Progenitor cell of endocrine pancreas (in vitro differentiated cells): ENCODE measurements at places on chromosomes 4 and X.

DNA sequence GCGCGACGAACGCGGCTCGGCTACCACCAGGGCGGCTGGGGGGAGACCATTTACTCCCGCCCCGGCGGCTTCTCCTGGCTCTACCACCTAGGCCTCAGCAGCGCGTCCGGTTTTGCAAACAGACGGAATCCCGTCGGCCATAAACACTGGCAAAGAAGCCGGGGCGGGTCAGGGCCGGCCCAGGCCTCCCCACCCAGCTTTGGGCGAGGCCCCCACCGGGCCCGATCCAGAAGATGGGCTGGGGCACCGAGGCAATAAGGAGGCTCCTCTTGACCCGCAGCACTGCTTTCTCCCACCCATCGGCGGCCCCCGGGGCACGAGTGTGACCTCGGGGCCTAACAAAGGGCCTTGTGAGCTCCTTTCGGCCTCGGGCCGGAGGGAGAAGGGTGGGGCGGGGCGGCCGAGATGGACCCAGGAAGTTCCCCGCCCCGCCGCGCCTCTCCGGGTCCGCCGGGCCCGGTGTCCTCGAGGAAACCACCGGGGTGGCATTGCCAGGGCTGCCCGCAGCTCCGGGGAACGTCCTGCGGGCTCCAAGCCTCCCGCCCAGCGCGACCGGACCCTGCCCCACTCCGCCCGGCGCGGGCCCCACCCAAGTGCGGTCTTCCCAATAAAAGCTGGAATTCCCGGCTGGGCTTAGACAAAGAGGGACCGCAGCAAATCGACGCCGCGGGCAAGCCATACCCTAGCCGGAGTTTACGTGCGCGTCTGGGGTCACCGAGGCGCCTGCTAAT lies 5.9 kb downstream of the BCOR start:
- DNase-seq, result no peak

DNA sequence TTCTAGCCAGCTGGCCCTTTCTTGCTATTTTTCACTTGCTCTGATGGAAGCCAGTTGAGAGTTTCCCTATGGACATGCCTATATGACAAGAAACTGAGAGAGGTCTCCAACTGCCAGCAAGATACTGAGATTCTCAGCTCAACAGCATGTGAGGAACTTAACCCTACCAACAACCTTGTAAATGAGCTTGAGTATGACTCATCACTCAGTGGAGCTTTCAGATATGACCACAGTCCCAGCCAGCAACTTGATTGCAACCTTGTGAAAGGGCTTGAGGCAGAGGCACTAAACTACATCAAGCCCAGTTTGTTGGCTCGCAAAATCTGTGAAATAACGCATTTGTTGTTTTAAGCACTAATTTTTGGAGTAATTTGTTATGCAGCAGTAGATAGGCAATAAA lies 175.8 kb downstream of the COMMD8 start:
- no peak for DNase-seq

DNA sequence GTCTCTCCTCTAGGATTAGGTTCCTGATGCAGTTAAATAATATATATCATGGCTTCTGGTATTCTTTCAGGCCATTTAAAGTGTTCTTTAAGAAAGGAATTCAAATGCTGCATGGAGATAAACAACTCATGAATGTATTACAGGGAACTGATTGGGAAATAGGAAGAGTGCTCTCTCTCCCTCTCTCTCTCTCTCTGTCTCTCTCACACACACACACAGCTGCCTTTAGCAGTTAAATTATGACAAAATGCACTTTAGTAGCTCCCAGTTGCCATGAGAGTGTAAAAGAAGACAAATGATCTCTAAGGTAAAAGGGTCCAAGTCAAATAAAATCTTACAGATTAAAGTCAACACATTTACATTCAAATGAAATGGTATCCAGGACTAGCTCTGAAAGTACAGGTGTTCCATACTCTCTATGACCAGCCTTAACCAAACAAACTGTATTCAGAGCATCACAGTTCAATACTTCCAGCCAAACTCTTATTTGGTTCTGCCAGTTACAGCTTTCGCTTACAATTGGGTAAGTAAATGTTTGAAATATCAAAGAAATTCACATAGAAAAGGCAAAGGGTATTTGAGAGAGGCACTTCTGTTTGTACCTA lies 94.7 kb upstream of the CXXC4 start:
- no peak for DNase-seq

DNA sequence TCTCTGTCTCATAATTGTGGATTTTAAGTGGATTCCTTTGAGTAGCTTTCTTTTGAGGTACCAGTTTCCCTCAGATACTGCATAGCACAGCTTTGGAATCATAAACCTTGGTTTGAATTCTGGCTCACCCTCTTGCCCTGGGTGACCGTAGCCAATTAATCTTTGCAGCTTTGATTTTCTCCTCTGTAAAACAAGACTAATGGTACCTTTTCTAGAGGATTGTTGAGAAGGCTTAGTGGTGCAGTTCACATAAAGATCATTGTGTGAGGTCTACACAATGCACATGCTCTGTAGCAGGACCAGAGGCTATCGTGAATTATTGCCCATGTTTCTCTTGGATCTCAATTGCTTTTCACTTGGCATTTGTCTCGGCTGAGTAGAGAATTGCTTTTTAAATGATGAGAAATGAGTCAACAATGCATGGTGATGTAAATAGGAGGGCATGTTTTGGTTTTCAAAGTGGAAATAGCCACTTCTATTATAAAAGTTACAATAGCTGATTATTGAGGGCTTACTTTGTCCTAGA lies 47.9 kb downstream of the TMEM131L start:
- DNase-seq, result no peak

DNA sequence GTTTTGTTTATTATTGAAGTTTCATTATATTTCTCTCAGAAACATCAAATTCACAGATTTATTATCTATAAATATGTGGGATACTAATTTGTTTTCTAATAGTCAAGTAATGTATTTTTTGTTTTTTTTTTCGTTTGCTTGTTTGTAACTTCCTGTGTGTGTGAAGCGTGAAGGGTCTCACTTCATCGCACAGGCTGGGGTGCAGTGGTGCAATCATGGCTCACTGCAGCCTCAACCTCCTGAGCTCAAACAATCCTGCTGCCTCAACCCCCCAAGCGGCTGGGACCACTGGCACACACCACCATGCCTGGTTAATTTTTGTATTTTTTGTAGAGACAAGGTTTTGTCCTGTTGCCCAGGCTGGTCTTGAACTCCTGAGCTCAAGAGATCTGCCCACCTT lies 55.1 kb downstream of the SH3RF1 start:
- DNase-seq, result no peak

DNA sequence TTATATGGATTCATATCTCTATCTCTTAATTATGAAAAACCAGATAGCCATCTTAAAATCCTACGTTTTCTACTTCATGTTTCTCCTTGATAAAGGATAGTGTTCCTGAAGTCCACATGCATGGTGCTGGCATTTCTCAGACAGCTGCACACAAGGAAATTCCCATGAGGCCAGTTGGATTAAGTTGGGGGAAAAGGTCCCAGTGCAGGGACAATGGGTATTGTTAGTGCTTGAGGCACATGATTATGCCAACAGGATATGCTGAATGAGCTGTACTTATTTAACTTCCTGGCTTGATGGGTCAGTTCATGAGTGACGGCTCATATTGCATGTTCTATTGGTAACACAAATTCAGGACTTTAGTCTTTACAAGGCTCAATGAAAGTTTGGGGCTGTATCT lies 913.9 kb upstream of the NDST4 start:
- no peak for DNase-seq

DNA sequence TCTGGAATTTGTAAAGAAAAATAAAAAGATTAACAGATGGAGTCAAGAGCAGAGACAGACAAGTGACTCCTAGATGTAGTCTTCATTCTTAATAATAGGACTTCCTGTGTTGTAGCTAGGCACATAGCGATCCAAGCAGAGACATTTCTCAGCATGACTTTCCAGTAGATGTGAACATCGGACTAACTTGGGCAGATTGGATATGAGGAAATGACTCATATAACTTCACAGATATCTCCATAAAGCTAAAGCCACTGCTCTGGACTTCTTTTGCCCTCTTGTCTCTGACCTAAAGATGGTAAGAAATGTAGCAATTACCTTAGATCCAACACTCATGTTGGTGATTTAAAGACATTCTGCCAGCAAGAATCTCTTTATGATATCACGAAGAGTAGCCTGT lies 131.7 kb downstream of the EPHA5 start:
- no peak for DNase-seq

DNA sequence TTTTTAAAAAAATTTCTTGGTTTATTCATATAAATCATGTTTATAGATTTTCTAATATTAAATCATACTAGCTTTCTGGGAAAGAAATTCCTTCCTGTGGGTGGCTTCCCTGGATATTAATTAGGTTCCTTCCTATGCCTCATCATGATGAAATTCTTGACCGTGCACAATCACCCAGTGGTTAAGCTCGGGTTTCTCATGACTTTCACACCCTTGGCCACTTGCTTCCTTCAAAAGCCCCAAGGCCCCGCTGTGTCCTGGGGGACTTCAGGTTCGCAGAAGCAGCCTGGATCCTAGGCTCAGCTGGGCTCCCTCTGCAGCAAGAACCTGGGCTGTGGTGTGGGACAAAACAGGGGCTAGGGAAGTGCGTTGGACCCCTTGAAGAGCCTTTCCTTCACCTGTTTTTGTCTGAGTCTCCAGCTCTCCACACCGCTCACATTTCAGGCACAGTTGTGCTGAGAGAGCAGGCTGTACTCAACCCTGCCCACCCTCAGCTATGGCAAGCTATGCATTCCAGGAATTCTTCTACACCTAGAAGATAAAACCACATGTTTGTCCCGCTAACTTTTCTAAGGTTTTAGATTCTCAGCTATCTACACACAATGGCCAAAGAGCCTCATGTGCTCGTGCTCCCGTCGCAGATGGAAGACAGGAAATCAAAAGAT lies 48.9 kb upstream of the TMSB15B start:
- no peak for DNase-seq

GRCh38 chr4:11710453-11711093 lies 281.9 kb upstream of the HS3ST1 start:
- DNase-seq, result no peak

DNA sequence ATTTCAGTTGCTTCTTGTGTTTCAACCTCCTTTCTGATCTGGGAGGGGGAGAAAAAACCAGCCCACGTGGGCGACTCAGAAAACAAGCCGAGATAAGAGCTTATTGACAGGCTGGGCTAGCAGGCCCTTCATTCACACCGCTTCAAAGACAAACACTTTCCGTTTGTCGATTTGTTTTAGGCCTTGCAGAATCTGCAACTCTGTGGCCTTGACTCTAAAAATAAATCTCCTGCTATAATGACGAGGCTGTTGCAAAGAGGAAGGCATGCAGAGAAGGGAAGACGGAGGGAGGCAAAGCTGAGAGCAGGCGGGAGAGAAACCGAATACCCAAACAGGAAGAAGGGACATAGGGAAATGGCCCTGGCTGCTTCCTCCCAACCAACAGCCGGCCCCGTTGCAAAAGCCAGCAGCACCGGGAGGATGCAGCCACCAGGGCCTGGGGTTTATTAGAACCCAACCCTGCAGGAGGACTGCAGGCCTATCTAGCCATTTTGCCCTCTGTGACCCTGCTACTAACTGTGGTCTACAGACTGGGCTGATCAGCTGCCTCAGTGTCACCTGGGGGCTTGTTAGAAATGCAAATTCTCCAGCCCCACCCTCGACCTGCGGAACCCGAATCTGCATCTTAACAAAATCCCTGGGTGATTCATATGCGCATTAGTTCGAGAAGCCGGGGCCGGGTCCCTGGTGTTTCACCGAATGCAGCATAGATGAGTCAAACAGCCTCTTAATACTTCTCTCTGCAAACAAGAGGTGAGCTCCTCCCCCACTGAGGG lies 325.5 kb downstream of the BCOR start:
- DNase-seq, result no peak

DNA sequence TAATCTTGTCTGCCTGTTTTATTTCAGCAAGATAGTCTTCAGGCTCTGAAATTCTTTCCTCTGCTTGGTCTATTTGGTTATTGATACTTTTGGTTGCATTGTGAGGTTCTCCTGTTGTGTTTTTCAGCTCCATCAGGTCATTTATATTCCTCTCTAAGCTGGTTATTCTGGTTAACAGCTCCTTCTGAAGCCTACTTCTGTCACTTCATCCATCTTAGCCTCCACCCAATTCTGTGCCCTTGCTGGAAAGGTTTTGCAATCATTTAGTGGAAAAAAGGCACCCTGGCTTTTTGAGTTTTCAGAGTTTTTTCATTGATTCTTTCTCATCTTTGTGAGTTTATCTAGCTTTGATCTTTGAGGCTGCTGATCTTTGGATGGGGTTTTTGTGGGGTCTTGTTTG lies 647.7 kb downstream of the SPRY1 start:
- no peak for DNase-seq

GRCh38 chr4:147513091-147513490 lies 32.2 kb downstream of the EDNRA start:
- DNase-seq, result no peak

- DNase-seq, result no peak
These were observed 286.2 kb downstream of the EVC2 start for GRCh38 chr4:5422195-5422594.

DNA sequence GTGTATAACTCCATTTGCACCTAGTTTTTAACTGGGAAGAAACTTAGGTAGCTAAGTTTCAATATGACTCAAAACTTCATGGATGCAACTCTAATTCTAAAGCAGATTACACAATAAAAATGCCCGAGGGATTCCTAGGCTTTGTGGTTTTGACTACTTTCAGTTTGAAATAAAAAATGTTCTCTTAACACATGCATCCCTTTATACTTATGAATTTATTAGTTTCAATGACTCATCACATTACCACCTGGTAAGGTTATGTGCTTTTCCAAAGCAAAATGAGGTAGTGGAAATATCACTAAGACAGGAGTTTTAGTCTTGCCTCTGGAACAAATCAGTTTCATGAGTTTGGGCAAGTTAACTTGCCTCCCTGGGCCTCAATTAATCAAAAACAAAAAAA lies 125.5 kb downstream of the OPHN1 start:
- no peak for DNase-seq

DNA sequence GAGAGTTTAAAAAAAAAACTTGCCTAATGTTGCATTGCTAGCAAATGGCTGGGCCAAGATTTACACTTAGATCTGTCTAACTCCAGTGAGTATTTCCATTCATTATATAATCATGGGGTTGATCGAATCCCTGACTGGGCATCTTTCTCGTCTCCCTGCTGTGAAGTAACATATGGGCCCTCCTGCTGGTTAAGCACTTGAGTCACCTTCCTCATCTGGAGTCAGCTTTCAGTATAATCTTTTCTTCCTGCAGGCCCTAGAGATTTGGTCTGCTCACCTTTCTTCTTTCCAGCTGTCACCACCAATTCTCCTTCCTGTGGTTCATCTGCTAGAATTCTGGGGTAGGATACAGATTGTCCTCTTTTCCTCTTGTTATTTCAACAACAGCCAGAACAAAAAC lies 41.6 kb downstream of the TIGD2 start:
- no peak for DNase-seq

DNA sequence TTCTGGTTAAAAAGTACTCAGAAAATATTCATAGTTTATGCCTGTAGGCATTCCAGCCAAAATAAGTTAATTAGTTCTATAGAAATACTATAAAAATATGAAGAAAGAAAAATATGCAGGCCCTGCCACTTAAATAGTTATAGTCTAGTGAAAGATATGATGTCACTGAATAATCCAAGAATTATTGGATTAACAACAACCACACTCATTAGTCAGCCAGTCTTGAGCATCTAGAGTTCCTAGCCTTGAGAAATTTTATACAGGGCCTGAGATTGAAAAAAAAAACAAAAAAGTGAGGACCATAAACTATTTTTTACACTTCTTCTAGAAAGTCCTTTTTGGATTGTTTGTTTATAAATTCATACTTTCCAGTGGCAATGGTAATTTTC lies 823.0 kb downstream of the FAT4 start:
- DNase-seq, result no peak
